PC-9 (cell line): ENCODE measurements at places on chromosomes 5 and 9. TPM values are rescaled to one million over a fixed set of nuclear protein-coding genes. Genes with fewer than 3 reads are reported as not detected.

PCDHA3 gene
- total RNA-seq, result not detected in 2 replicates

- no peak for DNase-seq
Observed at GRCh38 chr9:129370770-129371169, 192.7 kb upstream of the IER5L start.

GRCh38 chr9:37953206-37953774 is 49.4 kb upstream of the SLC25A51 start:
- no peak for DNase-seq

TERT gene
- 0.74 and 2.2 TPM in 2 replicates for total RNA-seq

GRCh38 chr9:97769208-97769607 is 72.1 kb upstream of the XPA start:
- DNase-seq, result no peak

- DNase-seq, result no peak
Observed at GRCh38 chr9:110266795-110267194, 10.5 kb upstream of the TXN start.

DNA sequence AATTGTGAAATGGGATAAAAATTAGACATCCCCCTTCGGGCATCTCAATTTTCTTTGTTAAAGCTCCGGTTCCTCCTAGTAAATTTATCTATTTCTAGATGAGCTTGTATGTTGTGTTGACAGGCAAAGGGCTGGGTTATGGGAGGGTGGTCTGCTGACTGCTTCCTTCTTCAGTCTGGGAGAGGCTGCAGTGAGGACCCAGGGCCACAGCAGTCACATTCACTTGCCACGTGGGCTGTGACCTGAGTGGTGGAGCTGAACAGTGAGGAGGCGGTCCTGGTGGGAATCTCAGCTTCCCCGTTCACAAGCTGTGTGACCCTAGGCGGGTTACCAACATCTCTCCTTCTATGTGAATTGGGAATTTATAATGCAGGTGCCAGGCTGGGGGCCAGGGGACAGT is 57.5 kb upstream of the RXRA start:
- DNase-seq, result no peak

DNA sequence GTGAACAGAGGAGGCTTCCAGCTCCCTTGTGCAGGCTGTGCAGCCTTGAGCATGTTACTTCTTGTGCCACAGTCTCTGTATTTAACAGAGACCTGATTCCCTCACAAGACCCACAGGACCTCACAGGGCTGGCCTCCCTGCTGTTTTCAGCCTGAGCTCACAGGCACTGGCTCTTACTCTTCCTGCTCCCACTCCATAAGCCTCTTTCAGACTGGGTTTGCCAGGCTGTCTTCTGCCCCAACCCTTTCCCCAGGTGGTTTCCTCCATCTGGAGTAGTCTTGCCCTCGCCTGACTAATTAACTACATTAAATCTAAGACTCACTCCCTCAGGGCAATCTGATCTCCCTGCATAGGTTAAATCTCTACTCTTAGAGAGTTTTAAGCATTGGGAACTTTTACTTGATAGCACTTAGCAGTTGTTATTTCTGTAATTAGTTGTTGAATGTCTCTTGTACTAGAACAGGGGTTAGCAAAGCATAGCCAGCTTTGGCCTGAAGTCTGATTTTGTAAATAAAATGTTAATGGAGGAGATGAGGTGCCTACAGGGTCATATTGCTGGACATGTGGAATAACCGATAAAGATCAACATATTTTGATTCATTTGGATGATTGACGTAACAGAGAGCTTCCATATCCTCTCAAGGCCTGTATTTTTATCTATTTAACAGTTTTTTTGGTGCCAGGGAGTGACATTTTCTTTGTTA is 28.6 kb upstream of the SPATA31E1 start:
- no peak for DNase-seq

DNA sequence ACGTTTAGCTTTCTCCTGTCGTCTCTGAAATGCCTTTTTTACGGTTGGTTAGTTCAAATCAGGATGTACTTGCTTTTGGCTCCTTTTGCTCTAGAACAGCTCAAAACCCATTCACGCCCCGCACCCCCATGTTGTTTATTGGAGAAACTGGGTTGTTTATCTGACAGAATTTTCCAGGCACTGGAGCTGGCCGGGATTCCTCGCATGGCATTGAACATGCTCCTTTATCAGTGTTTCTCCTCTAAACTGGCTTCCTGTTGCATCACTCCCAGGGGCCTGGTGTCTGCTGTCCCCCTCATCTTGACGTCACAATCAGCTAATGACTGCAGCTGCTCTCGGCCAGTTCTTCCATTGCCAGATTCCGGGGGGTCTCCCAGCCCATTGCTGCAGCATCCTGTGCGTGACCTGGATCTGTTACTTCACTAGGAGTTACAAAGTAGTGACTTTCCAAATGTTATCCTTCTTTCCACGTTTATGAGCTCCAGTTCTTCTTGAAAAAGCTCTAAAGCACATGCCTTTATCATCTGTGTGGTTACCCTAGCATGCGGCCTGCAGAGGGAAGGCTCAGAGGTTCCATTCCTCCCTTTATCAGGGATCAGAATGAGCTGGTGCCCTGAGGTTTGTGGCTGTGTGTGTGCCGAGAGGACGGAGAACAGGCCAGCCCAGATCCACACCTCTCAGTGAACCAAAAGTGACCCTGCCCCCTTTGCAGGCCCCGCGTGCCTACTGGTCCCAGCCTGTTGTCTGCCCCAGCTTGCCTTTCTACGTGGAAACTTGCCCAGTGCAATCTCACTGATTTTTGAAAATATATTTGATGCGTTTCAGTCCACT is 27.5 kb downstream of the FAM163B start:
- DNase-seq, result no peak

HSD17B4 gene
- 148 and 226 TPM in 2 replicates for total RNA-seq

ALAD gene
- total RNA-seq, result 33.3 and 42.7 TPM in 2 replicates

- DNase-seq, result peak; percentile 49
Observed at GRCh38 chr9:3912817-3913216, 387.0 kb upstream of the RFX3 start.

DNA sequence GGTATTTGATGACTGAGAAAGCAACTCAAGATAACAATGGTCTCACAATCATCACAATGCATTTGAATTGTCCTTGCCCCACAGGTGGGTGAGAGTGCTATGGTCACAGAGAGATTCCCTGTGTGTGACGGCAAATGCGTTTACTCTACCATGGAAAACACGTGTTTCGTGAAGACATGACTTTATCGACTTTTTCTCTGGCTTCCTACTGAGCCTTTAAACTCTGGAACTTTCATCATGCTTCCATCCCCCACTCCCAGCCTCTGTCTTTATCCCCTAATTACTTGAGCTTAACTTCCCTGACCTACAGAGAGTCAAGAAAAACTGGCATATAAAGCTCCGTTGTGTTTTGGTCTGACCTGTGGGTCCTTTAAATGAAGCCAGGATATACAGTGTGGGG is 414.1 kb upstream of the CLINT1 start:
- no peak for DNase-seq

TMC1 gene
- 5.5 and 9.0 TPM in 2 replicates for total RNA-seq

DNA sequence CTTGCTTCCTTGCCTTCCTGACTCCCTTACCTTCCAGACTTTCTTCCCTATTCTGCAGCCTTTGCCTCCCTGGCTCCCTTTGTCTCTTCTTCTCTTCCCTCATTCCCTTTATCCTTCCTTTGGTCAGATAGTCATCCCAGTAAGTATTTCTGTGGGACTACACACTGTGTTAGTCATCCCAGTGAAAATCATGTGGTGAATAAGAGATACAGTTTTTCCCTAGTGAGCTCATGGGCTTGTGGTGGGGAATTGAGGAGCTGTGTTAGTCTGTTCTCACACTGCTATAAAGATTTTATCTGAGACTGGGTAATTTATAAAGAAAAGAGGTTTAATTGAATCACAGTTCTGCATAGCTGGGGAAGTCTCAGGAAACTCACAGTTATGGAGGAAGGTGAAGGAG is 109.8 kb upstream of the EDIL3 start:
- no peak for DNase-seq

SPATA31D3 gene
- not detected in 2 replicates for total RNA-seq

DNA sequence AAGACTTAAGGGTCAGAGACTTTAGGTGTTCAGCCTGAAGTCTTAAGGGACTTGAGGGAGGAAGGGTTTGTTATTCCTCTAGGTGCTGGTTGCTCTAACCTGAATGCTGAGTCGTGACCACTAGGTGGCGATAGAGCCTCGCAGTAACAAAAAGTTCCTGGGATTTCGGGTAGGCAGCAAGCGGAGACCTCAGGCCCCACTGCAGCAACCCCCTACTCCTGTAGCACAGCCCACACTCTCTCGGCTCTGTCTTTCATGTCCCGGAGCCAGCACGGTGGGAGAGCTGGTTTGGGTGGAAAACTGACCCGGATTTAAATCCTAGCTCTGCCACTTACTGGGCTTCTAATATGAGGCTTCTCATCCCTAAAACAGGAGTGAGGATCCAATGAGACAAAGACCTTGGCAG is 100.3 kb upstream of the PANK3 start:
- DNase-seq, result no peak

DNA sequence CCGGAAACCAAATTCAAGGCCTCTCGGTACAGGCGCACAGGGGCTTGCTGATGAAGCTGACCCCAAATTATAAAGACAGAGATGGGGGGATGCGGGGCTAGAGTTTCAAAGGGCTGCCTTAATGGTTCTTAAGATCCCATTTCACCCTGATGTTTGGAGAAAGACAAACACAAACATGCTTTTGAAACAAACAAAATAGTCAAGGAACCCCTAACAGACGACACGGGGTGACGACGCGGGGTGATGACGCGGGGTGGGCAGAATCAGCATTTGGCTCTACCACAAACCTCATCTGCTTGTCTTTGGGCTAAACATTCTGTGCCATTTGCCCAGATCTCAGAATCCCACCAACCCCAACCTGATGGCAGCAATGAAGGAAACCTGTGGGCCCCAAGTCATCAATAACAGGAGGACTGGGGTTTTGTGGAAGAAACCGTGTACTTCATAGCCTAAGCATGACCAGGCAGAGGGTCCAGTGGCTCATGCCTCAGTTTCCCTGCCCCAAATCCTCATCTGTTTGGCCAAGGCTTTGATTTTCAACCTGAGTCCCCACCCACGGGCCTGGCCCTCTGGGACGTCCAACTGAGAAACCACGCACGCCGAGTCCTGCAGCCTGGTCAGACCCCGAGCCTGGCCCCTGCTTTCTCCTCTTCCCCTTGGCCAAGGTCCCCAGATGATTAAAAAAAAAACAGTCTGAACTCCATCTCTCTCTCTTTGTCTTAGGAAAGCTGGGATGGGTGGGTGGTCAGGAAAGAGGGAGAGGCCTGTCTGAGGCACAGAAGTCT is 148.5 kb downstream of the COL23A1 start:
- no peak for DNase-seq

TMEM252 gene
- not detected in 2 replicates for total RNA-seq

GRCh38 chr9:107361816-107362215 is 78.7 kb downstream of the RAD23B start:
- no peak for DNase-seq

TLE4 gene
- total RNA-seq, result not detected in 2 replicates

STX17 gene
- total RNA-seq, result 46.3 and 47.8 TPM in 2 replicates

GRCh38 chr9:134437403-134438194 is 111.3 kb downstream of the RXRA start:
- DNase-seq, result no peak

DNA sequence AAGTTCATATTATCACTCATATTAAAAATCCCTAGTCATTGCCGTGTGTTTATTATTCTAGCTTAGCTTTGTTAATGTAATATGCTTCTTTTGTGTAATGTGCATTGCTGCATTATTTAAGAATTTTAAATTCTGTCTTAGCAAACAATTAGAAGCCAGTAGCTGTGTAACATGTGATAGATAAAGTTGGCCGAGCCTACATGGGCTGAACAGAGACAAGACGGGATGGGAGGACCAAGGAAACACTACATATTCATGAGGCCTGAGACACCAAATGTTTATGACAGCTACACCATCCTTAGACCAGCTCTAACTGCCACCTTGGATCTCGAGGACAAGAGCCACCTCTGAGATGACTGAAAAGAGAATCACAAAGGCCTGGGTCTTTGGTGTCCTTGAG is 51.0 kb upstream of the COL15A1 start:
- DNase-seq, result no peak

GADD45G gene
- total RNA-seq, result 2.4 and 2.9 TPM in 2 replicates

DNA sequence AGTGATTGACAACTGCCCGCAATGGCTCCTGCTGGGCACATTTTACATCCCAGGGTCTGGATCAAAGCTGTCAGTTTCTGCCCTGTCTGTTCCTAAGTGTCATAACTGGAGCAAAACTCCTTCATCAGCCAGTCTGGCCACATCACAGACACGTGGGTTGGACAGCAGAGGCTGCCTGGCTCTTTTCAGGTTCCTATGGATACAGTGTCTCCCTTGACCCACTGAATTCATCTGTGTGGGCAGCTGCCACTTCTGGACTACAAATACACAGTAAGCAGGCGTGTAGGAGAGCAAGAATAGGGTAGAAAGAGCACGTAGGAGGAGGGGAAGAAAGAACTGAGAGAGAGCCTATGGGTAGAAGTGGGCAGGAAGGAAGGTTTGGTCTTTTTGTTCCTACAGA is 238.0 kb downstream of the ENC1 start:
- no peak for DNase-seq

DNA sequence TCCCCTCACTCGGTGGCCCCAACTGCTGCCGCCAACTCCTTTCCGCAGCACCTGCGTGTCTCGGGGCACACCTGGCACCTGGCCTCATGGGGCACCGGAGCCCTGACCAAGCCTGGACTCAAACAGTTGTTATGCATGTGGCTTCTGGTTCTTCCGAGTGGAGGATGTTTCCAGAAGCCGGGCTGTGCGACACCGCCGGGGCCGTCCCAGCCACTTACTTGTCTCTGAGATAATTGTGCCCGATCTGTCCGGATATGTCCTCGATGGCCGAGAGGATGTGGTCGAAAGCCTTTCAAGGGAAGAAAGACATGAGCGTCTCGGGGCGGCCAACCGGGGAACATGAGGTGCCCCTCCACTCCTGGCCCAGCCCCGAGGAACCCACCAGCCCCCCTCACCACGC is 38.4 kb downstream of the EXOC3 start:
- DNase-seq, result no peak

DNA sequence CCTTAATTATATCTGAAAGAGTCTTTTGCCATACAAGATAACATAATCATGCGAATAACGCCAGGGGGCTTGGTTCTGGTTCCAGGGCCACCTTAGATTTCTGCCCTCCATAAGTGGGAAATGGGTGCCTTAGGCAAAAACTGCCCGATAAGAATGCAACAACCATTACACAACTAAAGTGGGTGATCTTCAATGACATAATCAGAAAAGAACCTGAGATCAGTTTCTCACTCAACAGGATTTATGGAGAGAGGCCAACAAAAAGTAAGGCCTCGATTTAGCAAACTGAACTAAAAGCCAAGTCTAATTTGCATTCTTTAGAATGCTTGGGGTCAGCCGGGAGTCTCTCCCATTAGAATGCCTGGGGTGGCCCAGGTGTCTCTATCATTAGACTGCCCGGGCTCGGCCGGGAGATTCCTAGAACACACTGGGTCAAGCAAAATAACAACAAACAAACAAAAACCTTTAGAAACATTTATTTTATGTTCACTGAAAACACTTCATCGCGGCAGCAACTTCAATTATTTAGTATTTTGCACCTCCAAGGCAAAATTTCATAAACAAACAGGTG is 194.8 kb downstream of the AUH start:
- DNase-seq, result peak; percentile 63

- no peak for DNase-seq
Observed at GRCh38 chr5:176772271-176773210, 37.8 kb upstream of the UNC5A start.

GRCh38 chr9:134653259-134654009 is 11.8 kb downstream of the COL5A1 start:
- no peak for DNase-seq

- no peak for DNase-seq
Observed at GRCh38 chr5:14123974-14124482, 19.1 kb upstream of the TRIO start.
